ENCODE measurements at places on chromosomes 13 and 19.

- DNase-seq: peak; percentile 57
Measured at GRCh38 chr19:45677351-45678230, 9.6 kb downstream of the GIPR start.

- no peak for DNase-seq
Measured at GRCh38 chr19:33722456-33723239, 74.0 kb upstream of the KCTD15 start.

GRCh38 chr13:46369506-46370277 is 17.4 kb downstream of the RUBCNL start:
- peak; percentile 94 for DNase-seq

DNA sequence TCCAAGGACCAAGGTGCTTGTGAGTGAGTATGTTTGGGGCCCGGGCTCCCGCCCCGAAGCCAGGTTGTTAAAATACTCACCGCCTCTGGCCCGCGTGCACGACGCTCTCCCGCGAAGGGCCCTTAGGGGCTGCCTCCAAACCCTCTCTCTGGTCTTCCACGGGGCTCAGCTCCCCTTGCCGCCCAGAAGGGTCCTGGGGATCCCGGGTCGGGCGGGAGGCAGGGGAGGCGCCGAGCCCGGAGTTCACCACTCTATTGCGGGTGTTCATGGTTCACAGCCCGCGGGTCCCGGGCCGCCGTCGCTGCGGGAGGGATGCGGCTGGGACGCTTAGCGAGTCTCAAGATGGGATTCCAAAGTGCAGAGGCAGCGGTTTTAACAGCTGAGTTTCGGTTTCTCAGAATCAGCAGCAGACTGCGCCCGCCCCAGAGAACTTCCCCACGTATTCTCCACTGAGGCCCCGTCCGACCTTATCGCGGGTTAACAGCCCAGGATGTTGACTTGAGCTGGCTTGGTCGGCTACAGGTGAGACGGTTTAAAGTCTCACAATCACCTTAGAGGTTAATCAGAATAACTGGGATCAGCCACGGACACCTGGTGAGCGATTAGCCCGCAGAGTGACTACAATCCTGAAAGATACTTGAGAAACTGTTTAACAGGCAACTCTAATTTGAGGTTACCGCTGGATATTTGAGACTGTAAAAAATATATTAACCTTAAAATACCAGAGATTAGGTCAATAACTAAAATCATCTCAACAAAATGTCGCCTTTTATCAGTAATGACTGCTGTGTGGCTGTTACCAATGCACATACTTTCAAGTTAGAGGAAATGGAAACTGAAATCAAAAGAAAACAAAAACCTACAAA is at the start of gene EPSTI1:
EPSTI1 (minus strand) TSS at position 344 of the 866 bp plus-strand sequence; CDS start at position 268, 76 bp downstream.
- DNase-seq: peak; percentile 61

DNA sequence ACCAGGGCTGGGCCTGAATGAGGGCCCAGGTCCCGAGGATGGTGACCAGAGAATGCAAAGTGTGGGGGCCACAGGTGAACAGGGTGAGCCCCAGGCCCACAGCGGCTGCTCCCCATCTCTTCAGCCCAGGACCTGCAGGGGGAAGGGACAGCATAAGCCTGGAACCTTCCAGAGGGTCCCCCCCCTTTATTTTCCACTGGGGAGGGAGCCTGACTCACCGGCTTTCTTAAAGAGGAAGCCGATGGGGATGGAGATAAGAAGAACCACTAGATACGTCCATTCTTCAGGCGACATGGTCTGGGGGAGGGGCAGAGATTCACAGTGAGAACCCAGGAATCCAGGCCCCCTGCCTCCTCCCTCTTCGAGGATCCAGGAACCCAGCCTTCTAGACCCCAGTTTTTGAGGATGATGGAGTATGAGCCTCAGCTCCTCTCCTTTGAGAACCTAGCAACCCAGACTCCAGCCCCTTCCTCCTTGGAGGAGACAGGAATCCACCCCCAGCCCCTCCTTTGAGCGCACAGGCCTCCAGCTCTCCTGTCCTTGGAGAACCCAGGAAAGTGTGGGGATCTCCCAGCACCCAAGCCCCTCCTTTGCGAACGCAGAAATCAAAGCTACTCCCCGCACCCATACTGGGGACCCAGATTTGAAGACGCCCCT is 1.0 kb downstream of the MBOAT7 start:
- peak; percentile 49 for DNase-seq

- peak; percentile 86 for DNase-seq
Measured at GRCh38 chr19:13633109-13633508, 126.8 kb upstream of the CACNA1A start.

DNA sequence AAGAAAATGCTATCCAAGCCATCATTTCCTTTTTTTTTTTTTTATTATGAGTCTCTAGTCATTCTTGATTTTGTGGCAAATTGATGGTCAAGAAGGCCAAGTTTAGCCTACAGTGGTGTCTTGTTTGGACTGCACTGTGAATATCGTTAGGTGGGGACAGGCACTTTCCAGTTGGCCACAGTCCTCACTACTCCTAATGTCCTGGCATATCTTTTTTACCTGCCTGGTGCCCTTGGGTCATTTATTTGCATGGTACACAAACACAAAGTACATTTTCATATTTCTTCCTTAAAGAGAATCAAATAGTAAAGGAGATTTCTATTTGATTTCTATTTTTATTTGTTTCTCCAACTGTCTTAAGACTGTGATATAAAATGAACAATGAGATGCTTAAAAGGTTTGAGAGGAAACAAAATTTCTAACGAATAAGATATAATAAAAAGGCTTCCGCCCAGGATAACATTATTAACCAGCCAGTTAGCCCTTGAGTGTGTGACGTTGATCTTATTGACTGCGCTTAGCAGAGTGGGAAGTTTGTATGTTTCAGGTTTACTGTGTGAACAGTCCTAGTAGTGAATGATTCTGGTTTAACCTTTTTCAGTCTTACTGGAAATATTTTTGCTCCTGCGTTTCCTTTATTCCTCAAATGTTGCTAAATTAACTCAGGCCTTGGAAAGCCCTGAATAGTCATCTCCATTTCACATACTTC is 312.0 kb downstream of the ATP8A2 start:
- DNase-seq: no peak

DNA sequence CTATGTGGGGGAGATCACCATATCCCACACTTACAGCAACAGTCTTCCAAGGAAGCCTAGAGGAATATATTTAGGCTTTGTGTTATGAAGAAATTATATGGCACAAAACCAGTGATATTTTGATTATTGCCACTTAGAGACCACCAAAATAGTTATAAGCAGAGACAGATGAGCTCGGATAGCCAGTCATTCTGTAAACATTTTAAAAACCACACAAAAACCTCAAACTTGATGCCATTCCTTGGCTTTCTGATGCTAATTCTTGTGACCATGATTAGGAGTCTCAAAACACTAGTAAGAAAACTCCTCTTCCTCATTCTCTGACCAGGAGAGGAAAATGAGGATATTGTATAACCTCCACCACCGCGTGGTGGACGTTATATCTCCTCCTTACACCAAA is 496.4 kb downstream of the FOXO1 start:
- no peak for DNase-seq

GRCh38 chr19:55675661-55676354 is 782 bp downstream of the EPN1 start:
- no peak for DNase-seq

DNA sequence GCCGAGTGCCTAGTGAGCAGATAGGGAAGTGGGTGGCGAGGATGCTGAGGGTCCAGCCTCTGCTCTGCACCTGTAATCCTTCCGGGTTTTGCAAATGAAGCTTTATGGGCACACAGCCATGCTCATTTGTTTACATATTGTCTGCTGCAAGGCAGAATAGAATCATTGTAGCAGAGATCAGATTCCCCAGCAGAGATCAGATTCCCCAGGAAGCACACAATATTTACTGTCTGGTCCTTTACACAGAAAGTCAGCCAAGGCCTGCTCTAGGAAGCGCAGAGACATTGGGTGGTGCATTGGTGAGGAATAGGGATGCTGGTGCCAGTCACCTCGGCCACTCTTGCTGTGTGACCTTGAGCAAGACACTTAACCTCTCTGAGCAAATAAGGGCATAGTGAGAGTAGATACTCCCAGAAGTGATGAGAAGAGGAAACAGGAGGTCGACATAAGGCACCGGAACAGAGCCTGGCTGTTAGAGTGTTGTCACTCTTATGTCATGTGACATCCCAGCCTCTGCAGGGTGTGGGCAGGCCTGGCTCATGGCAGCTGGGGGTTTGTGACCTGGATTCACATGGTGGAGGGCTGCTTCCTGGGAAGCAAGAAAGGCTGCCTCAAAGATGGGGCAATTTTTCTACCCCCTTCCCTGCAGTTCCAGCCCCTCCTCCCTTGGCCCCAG is 25.6 kb downstream of the CARM1 start:
- DNase-seq: no peak

DNA sequence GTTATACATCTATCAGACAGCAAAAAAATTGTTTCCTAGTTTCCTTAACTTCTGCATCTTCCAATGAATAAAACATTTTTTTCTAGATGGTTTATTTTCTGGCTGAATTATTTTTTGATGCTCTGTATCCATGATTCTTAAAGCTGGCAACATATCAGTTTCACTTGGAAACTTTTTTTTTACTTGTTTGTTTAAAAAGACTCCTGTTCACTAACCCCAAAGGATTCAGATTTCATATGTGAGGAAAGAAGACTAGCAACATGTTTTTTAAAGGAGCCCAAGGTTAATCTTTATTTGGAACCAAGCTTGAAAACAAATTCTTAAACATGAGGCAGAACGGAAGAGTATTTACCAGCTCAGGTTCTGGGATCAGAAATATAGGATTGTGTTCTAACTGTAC is 632.3 kb downstream of the SLITRK6 start:
- no peak for DNase-seq

GRCh38 chr13:112870737-112871287 is 98.2 kb upstream of the MCF2L start:
- DNase-seq: no peak

GRCh38 chr19:19064098-19064722 is 416 bp downstream of the SLC25A42 start:
- no peak for DNase-seq

DNA sequence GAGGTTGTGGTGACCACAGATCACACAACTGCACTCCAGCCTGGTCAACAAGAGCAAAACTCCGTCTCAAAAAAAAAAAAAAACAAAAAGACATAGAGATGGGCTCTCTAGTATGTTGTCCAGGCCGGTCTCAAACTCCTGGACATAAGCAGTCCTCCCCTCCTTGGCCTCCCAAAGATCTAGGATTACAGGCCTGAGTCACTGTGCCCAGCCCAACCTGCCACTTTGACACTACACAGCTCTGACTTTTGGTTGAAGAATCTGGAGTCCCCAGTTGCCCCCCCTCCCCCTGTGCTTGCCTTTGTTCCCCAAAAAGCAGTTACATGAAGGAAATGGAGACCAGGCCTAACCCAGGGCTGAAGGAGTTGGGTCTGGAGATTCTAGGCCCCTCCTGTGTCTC is 12.9 kb downstream of the CARM1 start:
- peak; percentile 91 for DNase-seq

DNA sequence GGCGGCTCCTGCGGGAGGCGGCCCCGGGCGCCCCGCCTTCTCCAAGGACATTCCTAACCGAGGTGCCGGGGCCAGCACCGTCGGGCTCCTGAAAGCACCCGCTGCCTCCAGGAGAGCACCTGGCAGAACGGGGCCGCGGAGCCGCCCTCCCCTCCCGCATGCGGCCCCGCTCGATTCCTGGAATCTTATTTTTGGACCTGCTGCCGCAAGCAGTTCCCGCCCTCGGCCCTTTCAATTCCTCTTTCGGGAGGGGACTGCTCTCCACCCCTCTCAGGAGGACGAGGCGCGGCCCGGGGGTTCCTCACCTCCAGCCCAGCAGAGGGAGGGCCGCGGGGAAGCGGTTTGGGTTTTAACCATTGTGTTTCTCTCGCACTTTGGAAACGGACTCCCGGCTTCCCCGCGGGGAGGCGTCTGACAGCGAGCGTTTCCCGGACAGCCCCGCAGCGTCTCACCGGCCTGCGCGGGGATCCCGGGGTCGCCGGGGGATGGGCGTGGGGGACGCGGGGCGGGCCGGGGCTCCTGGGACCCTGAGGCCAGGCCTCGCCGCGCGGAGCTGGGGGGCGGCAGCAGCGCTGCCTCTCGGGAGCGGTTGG is 849 bp downstream of the GAS6 start:
- peak; percentile 59 for DNase-seq

- DNase-seq: no peak
Measured at GRCh38 chr13:76336889-76337844, 549.0 kb downstream of the KCTD12 start.

DNA sequence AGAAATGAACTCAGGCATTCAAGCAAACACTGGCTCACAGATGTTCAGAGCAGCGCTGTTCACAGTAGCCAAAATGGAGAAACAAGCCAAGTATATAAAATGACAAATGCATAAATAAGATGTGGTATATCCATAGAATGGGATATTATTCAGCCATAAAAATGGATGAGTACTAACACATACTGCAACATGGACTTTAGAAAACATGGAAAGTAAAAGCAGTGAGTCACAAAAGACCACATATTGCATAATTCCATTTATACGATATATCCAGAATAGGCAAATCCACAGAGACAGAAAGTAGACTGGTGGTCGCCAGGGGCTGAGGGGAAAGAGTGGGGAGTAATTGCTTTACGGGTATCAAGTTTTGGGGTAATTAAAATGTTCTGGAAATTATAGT is 6.6 kb downstream of the ZNF837 start:
- DNase-seq: peak; percentile 49

GRCh38 chr19:34997071-34997617 is 3.0 kb upstream of the GRAMD1A start:
- no peak for DNase-seq

DNA sequence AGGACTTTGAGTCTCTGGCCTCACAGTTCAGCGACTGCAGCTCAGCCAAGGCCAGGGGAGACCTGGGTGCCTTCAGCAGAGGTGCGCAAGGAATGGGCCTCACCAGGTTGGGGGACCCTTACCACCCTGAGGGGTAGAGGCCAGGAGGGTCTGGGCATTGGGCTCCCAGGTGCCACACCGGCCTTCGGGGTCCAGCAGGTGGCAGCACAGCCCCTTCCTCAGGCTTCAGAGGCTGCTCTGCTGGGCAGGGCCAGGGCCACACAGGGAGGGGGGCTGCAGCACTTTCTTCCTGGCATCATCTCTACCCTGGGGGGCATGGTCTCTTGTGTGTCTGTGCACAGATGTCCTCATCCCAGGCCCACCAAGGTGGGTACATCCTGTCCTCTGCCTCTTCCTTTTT is 12.9 kb downstream of the PIN1 start:
- DNase-seq: no peak

DNA sequence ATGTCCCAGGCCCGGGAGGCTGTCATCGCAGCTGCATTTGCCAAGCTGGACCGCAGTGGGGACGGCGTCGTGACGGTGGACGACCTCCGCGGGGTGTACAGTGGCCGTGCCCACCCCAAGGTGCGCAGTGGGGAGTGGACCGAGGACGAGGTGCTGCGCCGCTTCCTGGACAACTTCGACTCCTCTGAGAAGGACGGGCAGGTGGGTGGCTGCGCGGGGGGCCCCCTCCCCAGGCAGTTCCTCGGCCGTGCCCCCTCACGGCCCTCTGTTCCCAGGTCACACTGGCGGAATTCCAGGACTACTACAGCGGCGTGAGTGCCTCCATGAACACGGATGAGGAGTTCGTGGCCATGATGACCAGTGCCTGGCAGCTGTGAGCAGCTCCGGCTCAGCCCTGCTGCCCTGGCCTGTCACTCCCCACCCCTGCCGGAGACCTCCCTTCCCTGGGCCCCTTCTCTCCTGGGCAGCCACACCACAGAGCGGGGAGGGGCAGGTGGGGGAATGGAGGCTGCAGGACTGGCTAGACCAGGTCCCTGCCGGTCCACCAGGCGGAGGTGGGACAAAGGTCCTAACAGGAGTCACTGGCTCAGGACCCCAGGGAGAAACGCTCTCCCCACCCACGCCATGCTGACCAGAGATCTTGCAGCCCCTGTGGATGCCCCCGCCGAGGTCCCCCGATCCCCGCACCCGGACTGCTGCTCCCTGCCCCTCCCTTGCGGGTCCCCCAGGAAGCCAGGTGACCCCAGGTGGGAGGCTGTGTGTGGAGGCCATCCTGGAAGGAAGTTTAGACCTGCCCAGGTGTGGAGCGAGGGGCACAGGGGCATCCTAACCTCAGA is 1.1 kb downstream of the CAPS start:
- DNase-seq: no peak
